ENCODE measurements at places on chromosomes 3 and 15.

GRCh38 chr3:15458212-15458780 lies 30.9 kb downstream of the EAF1 start:
- no peak for DNase-seq

DNA sequence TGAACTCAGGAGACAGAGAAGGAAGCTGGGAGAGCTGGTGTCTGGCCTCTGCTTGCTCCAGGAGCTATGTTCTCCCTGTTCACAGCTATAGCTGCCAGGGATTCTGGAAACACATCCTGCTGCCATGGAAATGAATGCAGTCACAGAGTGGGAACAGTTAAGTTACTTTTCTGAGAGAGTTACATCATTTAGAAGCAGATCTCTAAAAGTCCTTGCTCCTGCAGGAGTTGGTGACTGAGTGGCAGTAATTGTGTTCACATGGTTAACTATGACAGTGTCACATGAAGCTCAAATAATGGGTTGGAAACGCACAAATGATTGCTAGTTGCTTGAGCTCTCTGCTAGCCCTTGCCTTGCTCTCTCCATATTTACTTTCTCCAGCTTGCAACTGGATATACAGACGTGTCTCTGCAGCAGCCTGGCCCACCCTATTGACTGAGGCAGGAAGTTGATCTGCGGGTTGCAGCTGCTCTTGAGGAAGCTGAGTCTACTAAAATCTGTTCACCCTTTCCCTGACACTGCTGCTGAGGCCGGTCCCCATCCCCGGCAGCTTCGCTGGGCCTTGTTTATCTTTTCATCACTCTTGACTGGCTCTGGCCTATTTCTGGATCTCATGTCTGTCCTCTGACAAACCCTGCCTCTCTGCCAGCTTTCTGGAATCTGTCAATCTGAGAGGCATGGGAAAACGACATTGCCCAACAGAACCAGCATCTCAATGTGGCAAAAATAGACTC lies 16.7 kb upstream of the ISLR start:
- peak; percentile 28 for DNase-seq

DNA sequence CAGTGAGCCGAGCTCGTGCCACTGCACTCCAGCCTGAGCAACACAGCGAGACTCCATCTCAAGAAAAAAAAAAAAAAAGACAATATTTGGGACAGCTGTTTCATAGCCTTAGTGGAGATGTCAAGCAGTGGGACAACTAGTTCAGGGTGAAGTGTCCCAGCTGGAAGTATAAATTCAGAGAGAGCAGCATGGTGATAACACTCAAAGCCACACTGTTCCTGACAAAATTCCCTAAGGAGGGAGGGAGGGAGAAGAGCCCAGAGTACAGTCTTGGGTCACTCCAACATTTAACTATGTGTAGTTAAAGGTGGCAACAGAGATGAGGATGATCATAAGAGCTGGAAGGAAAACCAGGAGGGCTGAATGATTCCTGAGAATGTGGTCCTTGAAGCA lies 21.1 kb upstream of the IP6K2 start:
- no peak for DNase-seq

DNA sequence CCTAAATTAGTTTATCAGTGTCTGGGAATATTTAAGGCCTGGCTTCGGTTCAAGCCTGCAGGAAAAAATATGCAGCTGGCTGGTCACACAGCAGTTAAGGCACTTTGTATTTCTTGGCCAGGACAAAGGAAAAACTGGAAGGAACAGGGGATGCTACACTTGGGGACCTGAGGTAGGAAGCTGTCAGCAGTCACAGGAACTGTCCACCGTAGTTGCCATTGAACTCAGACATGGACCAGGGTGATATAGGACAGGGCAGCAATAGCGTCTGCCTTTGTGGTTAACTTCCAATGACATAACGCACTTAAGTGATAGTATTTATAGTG lies 49.1 kb downstream of the NR1D2 start:
- no peak for DNase-seq

- no peak for DNase-seq
Measured at GRCh38 chr3:71465371-71466036, 118.0 kb downstream of the FOXP1 start.

DNA sequence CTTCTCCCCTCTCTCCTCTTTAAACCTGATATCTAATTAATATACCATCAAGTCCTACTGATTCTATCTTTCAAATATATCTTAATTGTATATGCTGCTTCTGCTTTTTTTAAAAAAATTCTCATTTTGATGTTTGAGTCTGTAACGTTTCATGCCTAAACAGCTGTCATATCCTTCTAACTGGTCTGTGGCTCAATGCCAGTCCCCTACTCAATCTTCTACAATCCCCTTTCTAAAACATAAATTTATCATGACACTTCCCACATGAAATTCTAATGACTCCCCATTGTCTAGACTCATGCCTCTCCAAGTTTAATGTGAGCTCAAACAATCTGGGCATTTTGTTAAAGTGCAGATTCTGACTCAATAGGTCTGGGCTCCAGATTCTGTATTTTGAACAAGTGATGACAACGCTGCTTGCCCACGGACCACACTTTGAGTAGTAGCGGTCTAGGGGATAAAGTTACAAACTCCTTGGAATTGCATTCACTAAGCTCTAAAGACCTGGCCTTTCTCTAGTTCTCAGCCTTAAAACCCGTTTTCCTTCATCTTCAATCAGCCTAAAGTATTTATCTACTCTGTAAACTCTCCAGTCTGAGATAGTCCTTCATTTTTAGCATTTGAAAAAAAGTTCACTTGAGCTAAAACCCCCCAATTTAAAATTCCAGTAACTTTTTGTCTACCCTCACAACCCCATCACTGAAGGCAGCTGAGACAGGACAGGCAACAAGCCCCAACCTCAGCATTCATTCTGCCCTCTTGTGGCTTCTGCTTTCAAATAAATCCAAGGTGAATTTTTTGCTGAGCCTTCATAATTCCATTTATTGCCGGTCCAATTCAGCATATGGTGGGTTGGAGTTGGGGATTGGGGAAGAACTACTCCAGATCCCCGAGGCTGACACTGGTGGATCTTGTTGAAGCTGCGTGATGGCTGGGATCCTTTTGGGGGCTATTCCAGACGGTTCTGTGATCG lies 88.1 kb upstream of the THRB start:
- DNase-seq = no peak

DNA sequence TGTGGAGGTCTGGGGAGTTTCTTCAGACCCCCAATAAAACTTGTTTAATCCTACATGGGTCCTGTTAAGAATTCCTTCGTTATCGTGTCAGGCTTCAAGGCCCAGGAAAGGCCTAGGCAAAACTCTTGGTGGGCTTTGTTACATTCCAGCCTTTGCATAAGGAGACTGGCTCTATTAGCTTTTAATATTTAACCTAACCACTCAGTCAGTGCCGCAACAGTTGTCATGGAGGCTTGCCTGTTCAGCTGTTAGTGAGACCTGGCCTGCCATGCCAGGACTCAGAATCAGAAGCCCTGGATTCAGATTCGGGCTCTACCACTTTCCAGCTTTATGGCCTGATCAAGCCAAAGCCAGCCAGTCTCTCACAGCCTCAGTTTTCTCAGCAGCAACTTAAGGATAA lies 19.6 kb downstream of the EIF1B start:
- DNase-seq = no peak

DNA sequence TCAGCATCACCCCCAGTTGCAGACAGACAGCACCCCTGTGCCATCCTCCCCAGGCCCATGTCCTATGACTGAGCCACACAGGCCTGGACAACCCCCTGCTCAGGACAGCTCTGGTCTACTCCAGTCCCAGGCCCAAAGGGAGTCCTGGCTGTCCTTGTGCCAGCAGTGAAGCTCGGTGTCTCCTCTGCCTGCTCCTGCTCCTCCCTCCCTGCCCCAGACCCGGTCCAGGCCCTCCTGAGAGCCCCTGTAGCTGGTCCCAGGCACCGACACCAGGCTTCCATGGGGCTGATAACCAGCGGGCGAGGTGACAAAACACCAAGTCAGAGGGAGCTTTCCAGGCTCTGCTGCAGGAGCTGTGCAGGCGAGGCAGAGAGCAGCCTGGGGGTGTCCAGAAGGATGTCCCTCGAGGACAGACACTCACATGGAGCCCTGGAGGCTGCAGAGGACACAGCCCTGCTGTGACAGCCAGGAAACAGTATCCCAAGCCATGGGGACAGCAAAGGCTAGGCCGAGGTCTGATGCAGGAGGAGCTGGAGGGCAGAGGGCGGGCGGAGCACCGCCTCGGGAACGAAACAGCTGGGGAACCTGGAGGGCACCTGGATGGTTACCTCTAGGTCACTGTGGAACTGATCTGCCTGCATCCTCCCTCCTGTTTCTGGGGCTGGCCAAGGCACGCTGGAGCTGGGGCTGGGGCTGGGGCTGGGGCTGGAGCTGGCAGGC lies 103.8 kb upstream of the PRR20G start:
- no peak for DNase-seq

- DNase-seq = no peak
Measured at GRCh38 chr15:55256281-55257011, 33.2 kb downstream of the RAB27A start.

- DNase-seq = no peak
Measured at GRCh38 chr3:170697908-170698307, 112.0 kb upstream of the SLC7A14 start.

DNA sequence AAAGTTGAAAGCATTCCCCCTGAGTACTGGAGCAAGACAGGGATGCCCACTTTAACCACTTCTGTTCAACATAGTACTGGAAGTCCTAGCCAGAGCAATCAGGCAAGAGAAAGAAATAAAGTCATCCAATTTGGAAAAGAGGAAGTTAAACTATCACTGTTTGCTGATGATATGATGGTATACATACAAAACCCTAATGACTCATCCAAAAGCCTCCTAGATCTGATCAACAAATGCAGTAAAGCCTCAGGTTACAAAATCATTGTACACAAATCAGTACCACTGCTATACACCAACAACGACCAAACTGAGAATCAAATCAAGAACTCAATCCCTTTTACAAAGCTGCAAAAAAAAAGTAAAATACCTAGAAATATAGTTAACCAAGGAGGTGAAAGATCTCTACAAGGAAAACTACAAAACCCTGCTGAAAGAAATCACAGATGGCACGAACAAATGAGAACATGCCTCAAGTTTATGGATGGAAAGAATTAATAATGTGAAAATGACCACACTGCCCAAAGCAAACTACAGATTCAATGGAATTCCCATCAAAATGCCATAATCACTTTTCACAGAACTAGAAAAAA lies 40.3 kb downstream of the RPL39L start:
- no peak for DNase-seq

DNA sequence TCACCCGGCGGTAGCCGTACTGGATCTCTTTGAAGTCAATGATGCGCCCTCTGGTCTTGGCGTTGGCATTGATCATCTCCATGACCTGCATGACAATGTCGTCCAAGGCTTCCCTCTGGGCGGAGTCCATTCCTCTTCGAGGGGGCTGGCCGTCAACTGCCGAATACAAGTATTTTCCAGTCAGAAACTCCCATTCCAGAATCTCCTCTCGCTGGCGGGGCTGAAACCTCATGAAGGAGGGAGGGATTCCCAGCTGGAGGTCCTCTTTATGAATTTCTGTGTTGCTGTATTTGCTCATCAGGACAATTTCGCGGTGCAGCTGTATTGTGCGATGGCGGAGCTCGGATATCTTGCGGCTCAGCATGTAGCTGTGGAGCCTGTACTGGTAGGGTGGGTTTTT lies 73.4 kb downstream of the CHSY1 start:
- DNase-seq = no peak

DNA sequence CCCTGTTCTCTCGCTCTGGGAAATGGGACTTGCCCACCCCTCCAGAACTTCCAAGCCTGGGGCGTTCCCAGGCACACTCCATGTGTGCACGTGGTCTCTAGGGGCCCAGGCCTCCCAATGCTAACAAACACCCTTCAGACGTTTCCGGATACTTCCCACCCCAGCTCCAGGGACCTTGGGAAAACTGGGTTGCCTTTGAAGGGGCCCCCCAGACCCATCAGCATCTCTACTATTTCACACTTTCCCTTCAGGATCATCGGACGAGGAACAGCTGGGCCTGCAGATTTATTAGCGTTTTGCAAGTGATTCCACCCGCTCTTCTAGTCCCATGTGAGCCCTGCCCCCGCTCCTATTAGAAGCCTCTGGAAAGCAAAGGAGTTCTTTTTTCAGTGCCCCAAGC lies 63.2 kb downstream of the MAGEF1 start:
- DNase-seq = no peak

DNA sequence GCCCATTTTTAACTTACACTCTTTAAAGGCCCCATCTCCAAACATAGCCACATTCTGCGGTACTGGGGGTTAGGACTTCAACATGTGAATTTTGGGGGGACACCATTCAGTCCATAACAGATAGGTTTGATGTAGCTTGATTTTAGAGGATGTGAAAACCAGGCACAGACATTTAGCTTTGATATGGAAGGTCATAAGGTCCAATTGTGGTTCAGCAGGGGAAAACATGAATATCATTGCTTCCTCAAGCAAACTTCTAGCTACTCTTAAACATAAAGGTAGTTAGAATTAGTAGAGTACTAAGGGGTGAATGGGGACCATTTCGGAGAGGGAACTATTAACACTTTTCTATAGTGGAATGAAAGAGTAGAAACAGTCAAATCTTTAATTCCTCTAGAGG lies 13.6 kb upstream of the NFKBIZ start:
- DNase-seq = no peak

DNA sequence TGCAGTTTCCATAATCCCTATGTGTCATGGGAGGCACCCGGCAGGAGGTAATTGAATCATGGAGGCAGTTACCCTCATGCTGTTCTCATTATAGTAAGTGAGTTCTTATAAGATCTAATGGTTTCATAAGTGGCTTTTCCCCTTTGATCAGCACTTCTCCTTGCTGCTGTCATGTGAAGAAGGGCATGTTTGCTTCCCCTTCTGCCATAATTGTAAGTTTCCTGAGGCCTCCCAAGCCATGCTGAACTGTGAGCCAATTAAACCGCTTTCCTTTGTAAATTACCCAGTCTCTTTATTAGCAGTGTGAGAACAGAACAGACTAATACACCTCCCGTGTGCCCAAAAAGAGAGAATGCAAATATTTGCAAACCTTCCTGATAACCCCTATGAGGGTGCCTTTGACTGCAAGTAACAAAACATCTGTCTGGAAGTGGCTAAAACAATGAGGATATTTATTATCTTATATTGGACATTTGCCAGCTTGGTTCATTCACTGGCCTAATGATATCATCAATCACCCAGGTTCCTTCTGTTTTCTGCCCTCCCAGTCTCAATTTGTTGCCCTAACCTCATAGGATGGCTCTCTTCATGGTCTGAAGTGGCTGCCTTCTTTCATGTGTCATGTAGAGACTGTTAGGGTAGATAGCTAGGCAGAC lies 68.7 kb downstream of the BHLHE40 start:
- DNase-seq = no peak

DNA sequence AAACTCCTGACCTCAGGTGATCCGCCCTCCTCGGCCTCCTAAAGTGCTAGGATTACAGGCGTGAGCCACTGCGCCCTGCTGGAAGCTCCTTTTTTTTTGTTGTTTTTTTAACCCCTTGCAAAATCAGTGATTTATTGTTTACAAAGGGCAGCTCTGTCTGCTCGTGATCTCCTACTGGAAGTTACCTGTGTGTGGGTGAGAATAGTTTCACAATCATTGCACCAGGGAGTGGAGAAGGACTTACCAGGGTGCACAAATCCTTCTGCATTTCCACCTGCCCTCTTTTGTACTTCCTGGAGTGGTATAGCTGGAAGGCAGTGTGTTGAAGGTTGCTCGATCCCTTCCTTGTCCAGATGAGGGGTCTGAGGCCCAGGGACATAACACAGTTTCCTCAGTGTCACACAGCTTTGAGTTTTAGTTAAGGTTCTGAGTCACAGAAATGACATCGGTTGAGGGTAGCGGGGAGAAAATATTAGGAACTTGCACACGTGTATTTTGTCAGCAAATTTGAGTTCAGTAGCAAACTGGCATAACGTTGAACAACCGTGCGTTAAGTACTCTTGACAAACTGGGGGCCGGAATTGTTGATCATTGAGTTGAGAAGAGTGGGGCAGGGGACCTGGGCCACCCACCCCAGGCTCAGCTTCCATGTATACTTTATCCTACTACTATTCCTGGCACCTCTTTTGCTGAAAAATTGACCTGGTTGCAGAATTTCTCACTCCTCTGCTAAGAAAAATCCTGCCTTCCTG lies 11.3 kb upstream of the TRAK1 start:
- DNase-seq = no peak

All from GM13977 (cell line).